ENCODE measurements at places on chromosomes 2 and 18. TPM values are rescaled to one million over a fixed set of nuclear protein-coding genes. Genes with fewer than 3 reads are reported as not detected.

AOX1 gene
- 8.4 TPM for total RNA-seq

CPS1 gene
- 50.7 TPM for total RNA-seq

RTKN gene
- total RNA-seq = 23.1 TPM

C1QL2 gene
- total RNA-seq = not detected

CCL20 gene
- total RNA-seq = not detected

LRP2 gene
- not detected for total RNA-seq

MDH1B gene
- total RNA-seq = 9.2 TPM

ALPI gene
- total RNA-seq = not detected

ARHGAP15 gene
- not detected for total RNA-seq

ADRA2B gene
- total RNA-seq = not detected

MPP4 gene
- 6.8 TPM for total RNA-seq

ESPNL gene
- total RNA-seq = 0.29 TPM

CENPA gene
- 35.8 TPM for total RNA-seq

DTYMK gene
- total RNA-seq = 136 TPM

IL36A gene
- total RNA-seq = not detected

RNF144A gene
- total RNA-seq = 12.3 TPM

CFAP210 gene
- total RNA-seq = not detected

ALK gene
- 0.26 TPM for total RNA-seq

B3GNT7 gene
- not detected for total RNA-seq

BMP10 gene
- 0.46 TPM for total RNA-seq

SLC38A11 gene
- total RNA-seq = not detected

GATA6 gene
- 4.3 TPM for total RNA-seq

ARMC9 gene
- 69.8 TPM for total RNA-seq

FAP gene
- 1.9 TPM for total RNA-seq

SH2D6 gene
- total RNA-seq = 1.0 TPM

REEP1 gene
- total RNA-seq = 7.8 TPM

SERPINB10 gene
- not detected for total RNA-seq

HOXD12 gene
- not detected for total RNA-seq

ATP8B1 gene
- total RNA-seq = 38.8 TPM

KIF1A gene
- total RNA-seq = 4.1 TPM

VAMP5 gene
- 51.0 TPM for total RNA-seq

GALNT13 gene
- 0.05 TPM for total RNA-seq

TGFA gene
- 1.0 TPM for total RNA-seq

UGT1A6 gene
- total RNA-seq = 0.05 TPM

KIF5C gene
- total RNA-seq = 14.6 TPM

CYBRD1 gene
- total RNA-seq = 186 TPM

LOXHD1 gene
- not detected for total RNA-seq

ACTR3 gene
- total RNA-seq = 402 TPM

GNAL gene
- 3.5 TPM for total RNA-seq

RUFY4 gene
- not detected for total RNA-seq

CNGA3 gene
- not detected for total RNA-seq

SKA1 gene
- total RNA-seq = 21.8 TPM

Data from A172 (cell line).